ENCODE measurements at places on chromosomes 5 and 9.

- DNase-seq = no peak
Observed at GRCh38 chr9:7144265-7145046, 386.7 kb downstream of the KDM4C start.

DNA sequence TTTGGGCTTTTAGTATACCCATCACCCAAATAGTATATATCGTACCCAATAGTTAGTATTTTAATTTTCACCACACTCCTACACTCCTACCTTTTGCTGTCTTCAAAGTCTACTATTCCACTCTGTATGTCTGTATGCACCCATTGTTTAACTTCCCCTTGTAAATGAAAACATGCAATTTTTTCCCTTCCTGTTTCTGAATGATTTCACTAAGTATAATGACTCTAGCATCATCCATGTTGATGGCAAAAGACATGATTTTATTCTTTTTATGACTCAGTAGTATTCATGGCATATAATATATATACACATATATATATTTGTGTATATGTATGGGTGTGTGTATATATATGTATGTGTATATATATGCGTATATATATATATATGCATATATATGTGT lies 63.1 kb upstream of the FAM174A start:
- no peak for DNase-seq

- no peak for DNase-seq
Observed at GRCh38 chr5:158570502-158570901, 529.2 kb downstream of the EBF1 start.

DNA sequence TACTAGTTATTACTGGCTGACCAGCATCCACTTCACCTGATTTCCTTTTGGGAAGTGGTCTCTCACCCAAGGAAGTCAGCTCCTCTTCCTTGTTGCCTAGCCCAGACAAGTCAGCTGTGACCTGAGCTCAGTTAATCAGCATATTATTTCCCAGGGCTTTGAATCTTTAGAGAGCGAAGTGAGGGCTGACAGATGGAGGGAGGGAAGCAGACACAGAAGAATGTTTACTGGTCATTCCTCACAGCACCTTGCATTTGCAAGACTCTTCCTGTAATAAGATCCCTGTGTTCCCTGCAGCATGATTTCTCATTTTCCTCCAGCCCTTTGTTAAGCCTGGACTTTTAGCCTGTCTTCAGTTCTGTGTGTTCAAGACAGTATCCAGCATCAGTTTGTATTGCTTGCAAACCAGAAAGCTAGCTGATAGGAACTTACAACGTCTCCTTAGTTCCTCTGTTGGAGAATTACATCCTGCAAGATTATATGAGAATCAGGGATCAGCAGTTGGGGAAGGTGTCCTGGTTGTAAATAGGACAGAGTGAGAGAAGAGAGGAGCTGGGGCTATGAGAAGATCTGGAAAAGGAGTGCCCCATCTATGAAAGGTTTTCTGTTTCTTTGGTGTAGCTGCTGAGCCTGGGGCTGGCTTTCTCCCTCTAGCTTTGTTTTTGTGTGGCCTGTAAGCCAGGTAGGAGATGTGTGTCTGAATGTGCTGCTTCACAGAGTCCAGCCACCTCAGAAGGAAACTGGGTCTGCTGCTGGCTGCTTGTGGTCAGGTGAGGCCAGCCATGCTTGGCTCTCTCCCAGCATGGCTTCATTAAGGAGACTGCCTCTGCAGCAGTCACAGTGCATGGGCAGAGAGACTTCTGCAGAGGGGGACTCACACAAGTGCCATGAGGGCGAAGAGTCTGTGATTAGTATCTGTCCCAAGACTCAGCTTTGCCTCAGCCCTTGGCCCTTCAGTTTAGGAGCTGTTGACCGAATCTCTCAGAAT lies 50.3 kb downstream of the MAN2A1 start:
- no peak for DNase-seq

DNA sequence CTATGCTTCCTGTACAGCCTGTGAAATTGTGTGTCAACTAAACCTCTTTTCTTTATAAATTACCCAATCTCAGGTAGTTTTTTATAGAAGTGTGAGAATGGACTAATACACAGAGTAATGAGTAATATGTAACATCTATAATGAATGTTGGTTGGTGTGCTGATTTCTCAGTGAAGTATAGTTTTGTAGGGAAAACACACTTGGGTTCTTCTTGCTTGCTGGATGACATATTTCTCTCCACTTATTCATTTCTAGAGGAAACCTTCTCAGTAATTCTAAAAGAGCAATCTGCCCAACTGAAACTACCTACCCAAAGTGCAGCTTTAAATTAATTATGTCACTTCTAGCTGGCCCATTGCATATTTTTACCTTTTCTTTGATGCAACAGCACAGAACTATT lies 81.1 kb upstream of the RORB start:
- DNase-seq = no peak

DNA sequence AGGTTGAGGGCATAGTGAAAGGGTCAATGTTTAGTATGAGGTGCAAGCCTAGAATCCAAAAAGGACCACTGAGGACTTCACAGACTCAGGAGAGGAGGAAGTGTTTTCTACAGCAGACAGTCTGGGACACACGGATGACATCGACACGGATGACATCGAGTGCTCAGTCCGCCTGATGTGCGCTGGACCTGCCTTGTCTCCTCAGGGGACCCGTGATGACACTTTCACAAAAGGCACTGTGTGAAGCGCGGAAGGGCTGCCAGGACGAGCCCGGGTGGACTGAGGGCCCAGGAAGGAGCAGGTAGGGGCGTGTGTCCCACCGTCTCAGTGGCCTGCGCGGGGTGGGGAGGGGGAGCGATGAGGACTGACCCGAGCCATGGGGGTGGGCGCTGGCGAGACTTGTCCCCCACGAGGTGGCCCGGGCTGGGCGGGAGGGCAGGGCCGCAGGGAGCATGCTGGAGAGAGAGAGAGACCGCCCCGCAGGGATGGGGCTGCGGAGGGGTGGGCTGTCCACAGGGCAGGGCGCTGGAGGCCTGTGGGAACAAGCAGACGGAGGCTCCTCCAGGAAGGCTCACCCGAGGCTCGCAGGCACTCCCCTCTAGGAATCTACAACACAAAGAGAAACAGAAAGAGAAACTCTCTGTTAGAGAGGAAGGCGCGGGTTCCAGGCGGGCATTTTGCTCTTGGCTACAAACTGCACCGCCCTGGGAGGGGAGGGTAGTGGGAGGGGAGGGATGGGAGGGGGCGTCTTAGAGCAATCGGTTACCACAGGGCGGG lies 54.9 kb downstream of the USP20 start:
- no peak for DNase-seq

DNA sequence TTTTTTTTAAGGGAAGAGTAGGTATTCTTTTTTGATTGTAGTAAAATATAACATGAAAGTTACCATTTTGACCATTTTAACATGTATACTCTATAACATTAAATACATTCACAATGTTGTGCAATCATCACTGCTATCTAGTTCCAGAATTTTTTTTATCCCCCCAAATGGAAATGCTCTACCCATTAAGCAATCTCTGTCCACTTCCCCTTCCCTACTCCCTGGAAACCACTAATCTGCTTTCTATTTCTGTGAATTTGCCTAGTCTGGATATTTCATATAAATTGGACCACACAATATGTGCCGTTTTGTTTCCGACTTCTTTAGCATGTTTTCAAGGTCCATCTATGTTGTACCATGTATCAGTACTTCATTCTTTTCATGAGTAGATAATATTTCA lies 429.5 kb downstream of the TLE1 start:
- no peak for DNase-seq

GRCh38 chr5:41812156-41812555 lies 58.1 kb downstream of the OXCT1 start:
- no peak for DNase-seq

DNA sequence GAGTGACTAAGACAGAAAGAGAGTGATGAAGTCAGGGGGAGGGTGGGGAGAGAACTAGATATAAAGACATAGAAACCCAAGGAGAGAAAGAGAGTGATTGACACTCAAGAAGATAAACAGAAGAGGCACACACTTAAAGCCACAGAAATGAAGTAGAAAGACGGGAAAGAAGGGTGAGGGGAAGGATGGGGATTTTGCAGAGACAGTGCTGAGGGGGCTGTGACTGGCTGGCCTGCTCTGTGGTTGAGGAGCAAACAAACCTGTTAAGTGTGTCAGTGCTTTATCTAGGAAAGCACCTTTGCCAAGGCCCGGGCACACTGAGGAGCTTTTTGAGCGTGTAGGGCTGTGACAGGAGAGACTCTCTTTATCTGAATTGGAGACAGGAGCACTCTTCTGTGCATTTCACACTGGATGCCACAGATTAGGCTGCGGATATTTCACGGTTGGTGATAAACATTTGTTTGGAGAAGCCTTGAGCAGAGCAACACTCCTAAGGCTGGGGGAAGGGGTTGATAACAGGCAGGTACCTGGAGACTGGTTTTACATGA lies 109.1 kb downstream of the DOCK2 start:
- no peak for DNase-seq

GRCh38 chr9:134778841-134779411 lies 101.7 kb upstream of the FCN2 start:
- DNase-seq = peak; percentile 73

DNA sequence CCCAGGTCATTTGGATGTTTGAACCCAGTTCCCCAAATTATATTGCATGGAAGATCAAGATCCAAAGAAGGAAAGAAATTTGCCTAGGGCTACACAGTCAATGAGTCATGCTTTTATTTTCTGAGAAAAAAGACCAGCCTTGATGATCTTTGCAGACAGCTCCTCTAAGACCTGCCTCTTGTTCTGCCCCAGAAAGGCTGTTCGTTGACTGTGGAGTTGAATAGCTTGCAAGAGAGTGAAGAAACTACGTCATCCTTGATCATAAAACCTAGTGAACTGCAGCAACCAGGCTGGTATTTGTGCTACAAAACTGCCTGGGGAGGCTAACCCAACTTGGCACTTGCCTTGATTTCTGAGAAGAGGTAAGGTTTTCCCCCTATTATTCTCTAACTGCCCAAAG lies 263.9 kb downstream of the PAPPA start:
- DNase-seq = no peak

GRCh38 chr5:101390151-101390908 lies 487.2 kb upstream of the ST8SIA4 start:
- no peak for DNase-seq

- no peak for DNase-seq
Observed at GRCh38 chr5:167929841-167930240, 361.6 kb upstream of the WWC1 start.

GRCh38 chr9:126500600-126501382 lies 112.9 kb upstream of the LMX1B start:
- peak; percentile 83 for DNase-seq

GRCh38 chr5:19886123-19886917 lies 101.7 kb downstream of the CDH18 start:
- DNase-seq = no peak

DNA sequence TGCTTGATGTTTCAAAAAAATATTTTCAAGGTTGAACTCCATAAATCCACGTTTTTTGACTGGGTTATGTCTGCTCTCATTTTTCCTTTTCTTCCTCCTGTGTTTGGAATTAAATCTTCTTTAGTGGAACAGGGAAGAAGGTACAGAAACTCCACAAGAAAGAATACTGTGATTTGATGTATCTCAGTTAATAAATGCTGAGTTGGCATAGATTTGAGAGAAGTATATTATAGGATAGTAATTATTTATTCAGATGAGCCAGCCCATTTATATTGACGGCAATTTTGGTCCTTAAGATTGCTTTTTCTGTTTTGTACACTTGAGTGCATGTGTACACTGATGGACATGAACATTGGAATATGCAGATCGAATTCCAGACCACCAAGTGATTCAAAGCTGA lies 481.4 kb downstream of the PSAT1 start:
- no peak for DNase-seq

- DNase-seq = no peak
Observed at GRCh38 chr5:34841816-34842215, 2.9 kb downstream of the TTC23L start.

DNA sequence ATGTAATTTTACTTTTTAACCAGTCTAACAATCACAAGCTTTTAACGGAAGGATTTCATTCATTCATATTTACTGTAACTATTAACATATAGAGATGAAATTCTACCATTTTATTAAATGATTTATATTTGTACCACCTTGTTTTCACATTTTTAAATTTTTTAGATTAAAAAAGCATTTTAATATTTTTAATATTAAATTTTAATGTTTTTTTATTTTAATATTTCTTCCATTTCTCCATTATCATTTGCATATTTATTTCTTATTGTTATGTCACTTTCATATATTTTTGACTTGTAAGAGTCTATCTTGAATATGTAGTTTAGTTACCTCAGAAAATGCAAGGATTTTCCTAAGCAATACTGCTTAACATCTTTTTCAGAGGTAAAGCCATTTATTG lies 1034.0 kb upstream of the PTPRD start:
- no peak for DNase-seq

DNA sequence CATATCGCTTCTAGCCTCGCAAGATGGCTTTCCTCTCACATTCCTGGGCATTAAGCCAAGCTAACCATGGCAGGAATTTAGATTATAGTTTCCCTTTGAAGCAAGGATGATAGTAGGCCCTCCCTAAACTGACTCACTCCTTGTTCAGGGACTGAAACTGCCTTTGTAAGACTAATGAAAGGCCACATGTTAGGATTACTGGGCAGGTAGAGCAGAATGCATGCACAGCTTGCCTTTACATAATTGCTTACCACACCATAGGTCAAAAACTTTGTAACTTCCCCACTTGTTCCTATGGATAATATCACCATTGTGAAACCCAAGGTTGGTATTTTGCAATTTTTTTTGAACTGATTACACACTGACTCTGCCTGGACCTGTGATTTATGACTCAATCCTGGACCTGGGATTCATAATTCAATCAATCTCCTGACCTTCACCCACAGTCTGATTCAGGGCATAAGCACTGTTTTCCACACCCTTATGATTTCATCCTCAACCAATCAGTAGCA lies 41.0 kb upstream of the PRDM9 start:
- no peak for DNase-seq

- DNase-seq = no peak
Observed at GRCh38 chr5:163306421-163306820, 131.0 kb upstream of the CCNG1 start.

- DNase-seq = no peak
Observed at GRCh38 chr5:945691-946551, 53.2 kb downstream of the TRIP13 start.

GRCh38 chr5:109945097-109945678 lies 255.5 kb downstream of the MAN2A1 start:
- no peak for DNase-seq

GRCh38 chr9:90927496-90927895 lies 125.9 kb downstream of the SYK start:
- no peak for DNase-seq

DNA sequence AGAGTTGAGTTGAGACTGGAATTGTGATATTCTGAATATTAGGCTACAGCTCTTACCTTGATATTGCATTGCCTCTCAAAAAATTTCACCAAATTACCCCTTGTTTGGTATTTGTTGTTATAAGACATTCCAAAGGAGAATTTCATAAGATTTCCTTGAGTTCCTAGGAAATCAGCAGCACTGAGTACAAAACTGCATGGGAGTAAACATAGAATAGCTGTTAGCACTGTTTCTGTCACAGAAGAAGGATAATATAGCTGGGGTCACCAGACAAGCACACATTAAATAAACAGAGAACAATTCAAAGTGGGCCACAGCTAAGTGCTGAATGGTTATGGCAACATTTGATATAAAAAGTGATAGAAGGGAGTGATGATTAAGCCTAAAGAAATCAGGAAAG lies 724.3 kb downstream of the PRELID2 start:
- no peak for DNase-seq

GRCh38 chr9:89701221-89701798 lies 96.5 kb downstream of the GADD45G start:
- no peak for DNase-seq
